Activated CD4-positive, alpha-beta T cell treated with anti-CD3 and anti-CD28 coated beads, Interleukin-2, amount 10 ng/mL, durations not matched to agents 24 days and 14 days (primary cell): ENCODE measurements at places on chromosomes 4 and X. TPM values are rescaled to one million over a fixed set of nuclear protein-coding genes. Genes with fewer than 3 reads are reported as not detected.

DNA sequence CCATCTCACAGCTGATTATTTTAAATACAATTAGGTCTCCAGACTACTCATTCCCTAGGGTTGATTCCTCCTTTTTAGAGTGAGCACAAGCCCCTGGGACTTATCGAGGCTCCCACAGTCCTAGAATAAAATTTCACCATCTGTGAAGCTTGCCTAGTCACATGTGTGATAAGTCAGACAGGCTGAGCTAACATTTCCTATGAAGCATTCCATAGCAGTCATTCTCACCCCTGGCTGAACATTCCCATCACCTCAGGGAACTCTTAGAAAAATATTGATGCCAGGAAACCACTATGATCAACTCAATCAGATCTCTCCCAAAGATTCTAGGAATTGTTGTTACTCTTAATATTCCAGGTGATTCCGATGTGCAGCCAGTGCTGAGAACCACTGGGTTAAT lies 37.7 kb downstream of the ARHGEF9 start:
- no peaks in the 10 kb centered on the region for H3K27me3 ChIP-seq
- H3K4me3 ChIP-seq: no peak overlapping the region
- H3K4me1 ChIP-seq: peaks cover 35% of the 10 kb centered on the region
- DNase-seq: no peak
- peaks cover 6% of the 10 kb centered on the region for H3K36me3 ChIP-seq
- no peak overlapping the region for H3K27ac ChIP-seq

DNA sequence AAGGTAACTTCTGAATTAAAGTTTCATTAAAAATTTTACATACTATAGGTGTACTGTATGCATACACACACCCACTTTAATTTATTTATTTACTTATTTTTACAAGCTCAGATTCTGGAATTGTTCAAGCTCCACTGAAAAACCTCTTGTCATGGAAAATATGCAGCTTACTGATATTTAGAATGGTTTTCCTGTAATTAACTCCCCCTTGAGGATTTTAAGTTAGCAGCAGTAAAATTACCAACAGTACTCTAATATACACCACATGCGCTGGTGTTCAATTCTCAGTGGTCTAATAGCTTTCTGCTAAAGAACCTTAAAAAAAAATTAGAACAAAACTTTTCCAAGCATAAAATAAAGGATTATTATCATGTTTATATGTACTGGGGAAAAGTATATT lies 12.0 kb downstream of the MAB21L2 start:
- peaks cover 13% of the 10 kb centered on the region for H3K36me3 ChIP-seq
- DNase-seq: no peak
- H3K4me1 ChIP-seq: no peaks in the 10 kb centered on the region
- no peak overlapping the region for H3K27ac ChIP-seq
- no peak overlapping the region for H3K4me3 ChIP-seq
- no peaks in the 10 kb centered on the region for H3K27me3 ChIP-seq

- H3K27me3 ChIP-seq: no peaks in the 10 kb centered on the region
- peak overlapping the region; percentile 92 for H3K4me3 ChIP-seq
- peak; percentile 86 for DNase-seq
- H3K4me1 ChIP-seq: peaks cover 11% of the 10 kb centered on the region
- H3K36me3 ChIP-seq: peaks cover 7% of the 10 kb centered on the region
Observed at GRCh38 chr4:2537011-2537830, 774 bp downstream of the FAM193A start.

Gene GAGE2A
- not detected in 2 replicates for total RNA-seq

DNA sequence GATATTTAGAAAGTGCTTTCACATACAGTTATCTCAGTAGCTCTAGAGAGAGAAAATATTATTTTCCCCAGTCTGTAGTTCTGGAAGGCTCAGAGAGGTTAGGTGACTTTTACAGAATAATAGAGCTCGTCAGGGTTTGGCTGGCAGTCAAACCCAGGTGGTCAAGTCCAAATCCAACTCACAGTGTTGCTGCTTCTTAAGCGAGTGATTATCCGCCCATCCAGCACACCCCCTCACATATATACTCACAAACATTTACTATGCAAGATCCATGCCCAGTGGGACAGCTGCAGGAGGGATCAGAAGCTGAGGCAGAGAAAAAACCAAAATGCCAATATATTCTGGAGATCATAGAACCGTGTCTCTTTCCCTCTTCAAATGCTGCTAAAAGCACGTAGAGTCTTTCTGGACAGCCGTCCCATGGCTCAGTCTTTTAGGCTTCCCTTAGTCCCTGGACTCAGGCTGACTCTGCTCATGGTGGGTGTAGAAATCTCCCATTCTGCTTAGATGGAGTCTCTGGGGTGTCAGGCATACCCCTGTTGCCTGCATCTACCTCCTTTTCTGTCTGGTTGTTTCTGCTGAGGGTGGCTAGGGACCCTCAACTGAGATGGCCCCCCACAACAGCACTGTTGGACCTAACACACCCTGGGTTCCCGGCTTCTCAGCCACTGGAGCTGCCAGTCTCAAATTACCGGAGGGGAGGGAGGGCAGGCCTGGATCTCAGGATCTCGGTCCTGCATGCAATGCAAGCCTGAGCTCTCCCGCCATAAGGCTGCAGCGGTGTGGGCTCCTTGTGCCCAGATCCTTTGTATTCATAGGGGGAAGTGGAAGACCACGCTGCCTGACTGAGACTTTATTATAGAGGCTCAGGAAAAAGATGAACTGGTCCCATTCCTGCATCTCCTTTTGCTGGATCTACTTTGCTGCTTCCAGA lies at the start of gene CHRNA9:
TSS of gene CHRNA9 (plus strand) at position 743 of the 934 bp plus-strand sequence. CDS start at position 878, 135 bp downstream.
- no peak within 1 kb of the TSS for H3K27ac ChIP-seq
- no peak within 1 kb of the TSS for H3K4me3 ChIP-seq
- DNase-seq: no peak
- H3K4me1 ChIP-seq: no peaks in the 10 kb centered on the region

- H3K4me3 ChIP-seq: no peak overlapping the region
- no peaks in the 10 kb centered on the region for H3K27me3 ChIP-seq
- no peak for DNase-seq
- H3K4me1 ChIP-seq: no peaks in the 10 kb centered on the region
- H3K27ac ChIP-seq: no peak overlapping the region
Observed at GRCh38 chrX:121128925-121129877, 81.8 kb downstream of the GLUD2 start.

DNA sequence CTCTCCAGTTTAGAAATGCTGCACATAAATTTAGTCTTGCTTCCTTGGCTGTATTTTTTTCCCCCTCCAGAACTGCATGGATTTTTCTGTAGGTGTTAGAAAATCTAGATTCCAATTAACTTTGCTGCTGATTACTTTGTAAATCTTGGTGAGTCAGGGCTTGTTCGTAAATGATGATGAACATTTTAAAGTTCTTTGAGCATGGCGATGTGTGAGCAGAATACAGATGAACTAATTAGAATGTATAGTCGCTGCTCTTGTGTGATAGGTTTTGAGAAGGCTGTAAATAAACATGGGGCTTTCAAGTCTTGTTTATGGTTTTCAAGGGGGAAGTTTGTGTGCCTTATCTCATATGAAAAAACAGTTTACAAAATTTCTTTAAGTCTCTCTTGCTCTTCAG lies 23.3 kb downstream of the LIMCH1 start:
- H3K4me1 ChIP-seq: no peaks in the 10 kb centered on the region
- H3K27ac ChIP-seq: no peak overlapping the region
- H3K4me3 ChIP-seq: no peak overlapping the region
- no peak for DNase-seq

GRCh38 chrX:11757397-11757718 lies 679 bp upstream of the MSL3 start:
- DNase-seq: no peak
- H3K27me3 ChIP-seq: peaks cover 26% of the 10 kb centered on the region
- H3K36me3 ChIP-seq: peaks cover 15% of the 10 kb centered on the region
- H3K27ac ChIP-seq: peak overlapping the region; percentile 37

DNA sequence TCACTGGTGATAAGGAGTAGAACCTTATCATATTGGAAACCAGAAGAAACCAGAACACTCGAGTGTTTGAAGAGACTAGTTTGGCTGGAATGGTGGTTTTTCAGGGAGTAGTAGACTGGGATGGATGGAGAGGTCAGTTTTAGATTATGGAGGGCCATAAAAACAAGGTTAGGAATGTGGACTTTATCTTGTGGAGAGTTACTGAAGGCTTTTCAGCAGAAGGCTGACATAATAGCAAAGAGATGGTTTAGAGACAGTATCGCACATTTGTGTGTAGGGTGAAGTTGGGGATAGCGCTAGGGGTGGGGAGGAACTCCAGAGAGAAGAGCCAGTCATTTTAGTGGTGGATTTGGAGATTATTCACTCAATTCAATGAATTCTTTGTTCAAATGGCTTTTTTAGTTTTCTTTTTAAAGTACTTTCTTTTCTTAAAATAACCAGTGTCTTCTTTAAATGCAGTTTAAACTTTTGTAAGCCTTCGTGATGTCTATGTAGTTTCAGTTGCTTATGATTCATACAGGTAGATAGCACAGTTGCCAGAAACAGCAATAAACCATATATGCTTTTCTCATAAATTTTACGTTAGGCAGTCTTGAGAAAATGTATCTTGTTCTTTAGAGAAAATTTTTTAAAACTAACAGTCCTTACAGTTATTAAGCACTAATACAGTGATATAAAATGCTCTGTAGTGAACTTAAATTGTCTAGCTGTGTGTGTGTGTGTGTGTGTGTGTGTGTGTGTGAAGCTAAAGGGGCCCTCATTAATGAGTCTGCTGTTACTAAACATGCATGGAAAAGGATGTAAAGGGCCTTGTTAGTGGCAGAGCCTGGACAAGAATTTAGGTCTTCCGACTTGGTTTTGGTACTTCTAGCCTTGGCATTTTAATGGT lies 3.8 kb downstream of the ARHGAP10 start:
- H3K4me1 ChIP-seq: peaks cover 37% of the 10 kb centered on the region
- DNase-seq: no peak
- peak overlapping the region; percentile 14 for H3K4me3 ChIP-seq
- H3K36me3 ChIP-seq: no peaks in the 10 kb centered on the region

Gene ITGB1BP2
- 6.4 and 7.3 TPM in 2 replicates for total RNA-seq

Gene MAPK10
- not detected in 2 replicates for total RNA-seq

- peaks cover 23% of the 10 kb centered on the region for H3K4me1 ChIP-seq
- no peak overlapping the region for H3K4me3 ChIP-seq
- no peak overlapping the region for H3K27ac ChIP-seq
- no peak for DNase-seq
- H3K36me3 ChIP-seq: peaks cover 27% of the 10 kb centered on the region
- no peaks in the 10 kb centered on the region for H3K27me3 ChIP-seq
Observed at GRCh38 chr4:113586072-113586471, 175.5 kb downstream of the CAMK2D start.

DNA sequence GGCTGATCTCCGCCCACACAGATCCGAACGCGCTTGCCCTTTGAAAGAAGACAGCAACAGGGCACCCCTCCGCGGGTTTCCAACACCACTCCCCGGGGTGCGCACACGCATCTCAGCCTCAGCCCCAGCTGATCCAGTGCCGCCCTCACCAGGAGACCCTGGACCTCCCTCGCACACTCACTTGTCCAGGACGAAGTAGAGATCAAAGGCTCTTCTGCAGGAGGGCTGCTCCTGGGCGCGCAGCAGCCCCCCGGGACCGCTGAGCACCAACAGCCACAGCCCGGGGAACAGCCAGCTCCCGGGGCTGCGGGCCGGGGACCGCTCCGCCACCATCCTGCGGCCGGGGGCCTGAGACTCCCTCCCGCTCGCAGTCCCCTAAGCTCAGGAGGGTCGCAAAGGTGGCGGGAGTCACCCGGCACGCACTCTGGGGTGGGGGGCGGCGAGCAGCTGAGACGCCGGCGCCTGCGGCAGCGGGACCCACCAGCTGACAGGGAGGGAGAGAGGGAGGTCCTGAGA lies 743 bp downstream of the ANTXR2 start:
- peak; percentile 88 for DNase-seq
- H3K4me3 ChIP-seq: peak overlapping the region; percentile 97
- peaks cover 27% of the 10 kb centered on the region for H3K36me3 ChIP-seq
- peaks cover 69% of the 10 kb centered on the region for H3K4me1 ChIP-seq

DNA sequence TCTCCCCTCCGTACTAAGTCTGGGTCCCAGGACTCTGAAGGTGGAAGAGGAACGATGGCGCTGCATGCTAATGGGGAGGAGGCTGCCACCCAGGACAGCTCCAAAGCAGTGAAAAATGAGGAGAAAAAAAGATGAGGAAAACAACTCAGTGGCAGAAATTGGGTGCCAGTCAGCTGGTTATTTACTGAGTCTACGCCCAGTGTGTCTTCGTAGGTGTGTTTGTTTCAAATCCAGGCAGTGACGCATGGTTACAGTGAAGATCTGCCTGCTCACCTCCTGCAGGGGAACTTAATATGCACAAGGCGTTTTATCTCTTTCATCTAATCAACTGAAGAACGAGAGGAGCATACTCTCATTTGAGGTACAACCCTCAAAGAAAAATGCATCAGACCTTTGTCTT lies 70.9 kb upstream of the FBXW7 start:
- H3K27ac ChIP-seq: no peak overlapping the region
- H3K27me3 ChIP-seq: peaks cover 17% of the 10 kb centered on the region
- DNase-seq: no peak
- H3K4me1 ChIP-seq: no peaks in the 10 kb centered on the region

- no peaks in the 10 kb centered on the region for H3K27me3 ChIP-seq
- no peak overlapping the region for H3K4me3 ChIP-seq
- no peak overlapping the region for H3K27ac ChIP-seq
- DNase-seq: no peak
Observed at GRCh38 chrX:107153005-107153404, 34.4 kb upstream of the RBM41 start.

- no peaks in the 10 kb centered on the region for H3K36me3 ChIP-seq
- peaks cover 34% of the 10 kb centered on the region for H3K4me1 ChIP-seq
- peak overlapping the region; percentile 72 for H3K27ac ChIP-seq
- H3K27me3 ChIP-seq: peaks cover 62% of the 10 kb centered on the region
Observed at GRCh38 chr4:140152013-140152703, 1.8 kb downstream of the MAML3 start.

DNA sequence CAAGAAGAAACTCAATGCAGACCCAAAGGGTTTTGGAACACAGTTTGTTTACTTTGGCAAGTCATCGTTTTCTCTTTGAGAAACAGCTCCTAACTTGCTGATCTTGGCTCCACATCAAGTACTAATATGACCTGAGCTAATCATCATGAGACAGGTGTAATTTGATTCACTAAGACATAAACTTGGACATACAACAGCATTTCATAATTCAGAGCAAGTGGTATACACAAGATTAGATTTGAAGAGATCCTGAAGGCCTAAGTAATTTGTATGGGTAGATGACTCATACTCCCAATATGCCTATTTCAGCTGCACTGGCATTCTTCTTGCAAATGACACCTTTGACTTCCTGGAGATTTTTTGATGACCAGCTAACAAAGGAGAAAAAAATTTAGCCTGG lies 1521.7 kb downstream of the RPA4 start:
- H3K36me3 ChIP-seq: no peaks in the 10 kb centered on the region
- no peak overlapping the region for H3K27ac ChIP-seq

DNA sequence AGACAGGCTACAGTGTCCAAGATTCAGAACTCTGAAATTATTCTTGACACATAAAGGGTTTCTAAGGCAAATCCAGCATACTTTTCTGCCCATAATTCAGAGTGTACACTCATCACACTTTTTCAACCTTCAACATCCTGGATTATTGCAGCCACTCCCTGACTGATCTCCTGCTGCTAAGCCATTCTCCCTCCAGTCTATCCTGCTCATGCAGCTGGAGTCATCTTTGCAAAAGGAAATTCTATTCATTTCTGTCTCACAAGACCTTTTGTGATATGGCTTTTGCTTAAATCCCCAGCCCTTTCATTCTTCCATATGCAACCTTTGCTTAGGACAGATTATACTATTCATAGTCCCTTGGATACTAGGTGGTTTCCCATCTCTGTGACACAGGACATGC lies 236.1 kb upstream of the LDB2 start:
- no peak overlapping the region for H3K4me3 ChIP-seq
- H3K4me1 ChIP-seq: no peaks in the 10 kb centered on the region
- DNase-seq: no peak
- no peaks in the 10 kb centered on the region for H3K36me3 ChIP-seq
- no peaks in the 10 kb centered on the region for H3K27me3 ChIP-seq
